Fibroblast of skin of back (primary cell): ENCODE measurements at places on chromosomes 5 and 9.

DNA sequence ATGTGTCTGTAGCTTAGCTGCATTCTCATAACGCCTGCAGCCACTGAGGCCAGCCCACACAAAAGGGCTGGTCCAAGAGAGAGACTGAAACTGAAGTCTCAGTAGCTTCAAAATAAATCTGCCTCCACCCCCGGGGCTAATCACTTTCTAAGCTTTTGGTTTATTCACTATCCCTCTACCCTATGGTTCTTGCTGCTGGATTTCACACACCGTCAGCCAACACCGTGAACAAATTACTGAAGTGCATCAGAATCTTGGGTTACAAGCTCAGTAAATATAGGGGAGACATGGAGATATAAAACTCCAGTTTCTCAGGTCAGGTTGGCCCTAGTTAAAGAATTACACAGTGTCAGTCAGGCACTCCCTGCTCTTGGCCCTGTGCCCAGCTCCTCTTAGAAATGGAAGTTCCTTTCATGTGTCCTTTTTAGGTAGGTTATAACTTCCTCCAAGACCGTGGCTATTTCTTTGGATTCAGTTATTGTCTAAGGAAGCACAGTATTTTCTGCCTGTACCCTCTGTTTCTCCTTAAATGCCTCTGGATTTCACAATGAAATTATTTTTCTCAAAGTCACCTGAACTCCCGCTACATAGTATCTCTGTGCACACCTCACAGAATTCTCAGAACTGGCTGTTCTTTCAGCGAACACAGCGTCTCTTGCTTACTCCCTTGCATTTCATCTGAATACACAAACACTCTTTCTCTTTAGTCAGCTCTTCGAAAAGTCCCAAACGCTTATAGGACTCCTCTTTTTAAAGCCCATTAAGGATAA lies 112.5 kb downstream of the FAM174A start:
- no peak for DNase-seq

GRCh38 chr5:19462019-19462418 lies 526.0 kb downstream of the CDH18 start:
- no peak for DNase-seq

GRCh38 chr5:59003641-59004040 lies 420.8 kb downstream of the RAB3C start:
- no peak for DNase-seq

- no peak for DNase-seq
These were observed 208.5 kb downstream of the TMEM161B start for GRCh38 chr5:88060194-88060593.

DNA sequence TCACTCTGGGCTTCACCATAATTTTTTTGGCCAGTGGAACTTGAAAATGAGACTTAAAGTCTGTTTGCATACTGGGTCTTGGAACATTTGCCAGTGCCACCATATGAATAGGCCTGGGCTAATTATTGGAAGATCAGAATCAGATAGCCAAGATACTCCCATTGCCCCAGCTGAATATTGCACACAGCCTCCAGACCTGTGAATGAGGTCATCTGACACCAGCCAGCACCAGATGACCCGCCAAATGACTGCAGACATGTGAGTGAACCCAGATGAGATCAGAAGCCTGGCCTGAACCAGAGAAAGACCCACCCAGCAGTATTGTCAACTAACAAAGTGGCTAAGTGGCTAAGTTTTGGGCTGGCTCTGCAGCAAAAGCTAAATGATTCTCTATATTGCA lies 220.5 kb upstream of the MPDZ start:
- DNase-seq = no peak

GRCh38 chr5:149438711-149439132 lies 59.6 kb upstream of the IL17B start:
- no peak for DNase-seq

GRCh38 chr5:94361161-94361560 lies 257.2 kb downstream of the KIAA0825 start:
- peak; percentile 6 for DNase-seq

GRCh38 chr5:122498163-122498562 lies 186.1 kb downstream of the SNCAIP start:
- peak; percentile 42 for DNase-seq

GRCh38 chr5:151239237-151239861 lies 13.6 kb upstream of the GM2A start:
- peak; percentile 65 for DNase-seq

- peak; percentile 40 for DNase-seq
These were observed 55.8 kb downstream of the PHAX start for GRCh38 chr5:126656401-126657007.

DNA sequence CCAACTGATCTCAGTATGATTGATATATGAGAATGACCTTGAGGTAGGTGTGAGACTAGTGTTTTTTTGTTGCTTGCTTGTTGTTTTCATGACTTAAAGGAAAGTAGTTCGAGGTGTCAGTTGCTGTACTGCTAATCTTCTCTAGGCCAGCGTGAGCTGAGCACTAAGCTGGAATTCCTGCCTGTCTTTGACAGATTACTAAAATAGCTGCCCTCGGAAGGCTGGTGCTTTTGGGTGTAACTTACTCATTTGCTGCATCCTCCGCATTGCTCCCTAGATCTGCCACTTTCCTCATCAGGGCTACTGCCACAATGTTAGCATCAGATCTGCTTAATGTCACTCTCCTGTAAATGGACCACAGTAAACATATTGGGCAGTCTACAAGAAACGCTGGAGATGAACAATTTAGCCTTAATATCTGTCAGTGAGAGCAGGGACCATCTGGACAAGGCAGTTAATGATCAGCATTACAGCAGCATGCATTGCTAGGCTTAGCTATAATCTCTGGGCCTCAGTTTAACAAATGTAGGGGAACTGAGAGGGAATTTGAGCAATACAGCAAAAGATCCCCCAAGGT lies 106.6 kb upstream of the CDH6 start:
- DNase-seq = no peak

GRCh38 chr5:78604689-78605285 lies 43.8 kb downstream of the LHFPL2 start:
- DNase-seq = no peak

DNA sequence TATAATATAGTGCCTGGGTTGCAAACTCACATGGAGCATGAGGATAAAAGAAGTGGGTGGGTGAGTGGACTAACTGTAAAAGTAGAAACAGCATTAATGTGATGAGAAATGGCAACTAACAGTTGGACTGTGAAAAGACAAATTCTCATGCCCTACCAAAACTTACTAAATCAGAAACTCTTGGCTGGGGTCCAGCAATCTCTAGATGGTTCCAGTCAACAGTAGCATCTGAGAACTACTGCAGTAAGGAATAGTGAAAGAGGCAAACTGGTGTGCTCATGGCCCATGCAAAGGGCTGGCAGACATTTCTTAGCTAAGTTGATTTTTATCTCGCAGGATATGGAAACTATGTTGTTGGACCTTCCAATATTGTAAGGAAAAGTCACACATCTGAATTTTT lies 150.3 kb downstream of the PIK3R1 start:
- no peak for DNase-seq

GRCh38 chr5:157477814-157478494 lies 17.9 kb downstream of the NIPAL4 start:
- no peak for DNase-seq

DNA sequence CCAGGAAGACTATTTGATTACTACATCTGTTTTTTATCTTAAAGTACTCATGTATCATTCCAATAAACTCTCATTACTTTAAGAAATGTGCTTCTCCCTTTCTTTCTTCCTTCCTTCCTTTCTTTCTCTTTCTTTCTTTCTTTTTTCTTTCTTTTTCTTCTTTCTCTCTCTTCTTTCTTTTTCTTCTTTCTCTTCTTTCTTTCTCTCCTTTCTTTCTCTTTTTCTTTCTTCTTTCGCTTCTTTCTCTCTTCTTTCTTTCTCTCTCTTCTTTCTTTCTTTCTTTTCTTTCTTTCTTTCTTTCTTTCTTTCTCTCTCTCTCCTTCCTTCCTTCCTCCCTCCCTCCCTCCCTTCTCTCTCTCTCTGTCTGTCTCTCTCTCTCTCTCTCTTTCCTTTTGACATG lies 298.6 kb upstream of the ANKH start:
- no peak for DNase-seq

DNA sequence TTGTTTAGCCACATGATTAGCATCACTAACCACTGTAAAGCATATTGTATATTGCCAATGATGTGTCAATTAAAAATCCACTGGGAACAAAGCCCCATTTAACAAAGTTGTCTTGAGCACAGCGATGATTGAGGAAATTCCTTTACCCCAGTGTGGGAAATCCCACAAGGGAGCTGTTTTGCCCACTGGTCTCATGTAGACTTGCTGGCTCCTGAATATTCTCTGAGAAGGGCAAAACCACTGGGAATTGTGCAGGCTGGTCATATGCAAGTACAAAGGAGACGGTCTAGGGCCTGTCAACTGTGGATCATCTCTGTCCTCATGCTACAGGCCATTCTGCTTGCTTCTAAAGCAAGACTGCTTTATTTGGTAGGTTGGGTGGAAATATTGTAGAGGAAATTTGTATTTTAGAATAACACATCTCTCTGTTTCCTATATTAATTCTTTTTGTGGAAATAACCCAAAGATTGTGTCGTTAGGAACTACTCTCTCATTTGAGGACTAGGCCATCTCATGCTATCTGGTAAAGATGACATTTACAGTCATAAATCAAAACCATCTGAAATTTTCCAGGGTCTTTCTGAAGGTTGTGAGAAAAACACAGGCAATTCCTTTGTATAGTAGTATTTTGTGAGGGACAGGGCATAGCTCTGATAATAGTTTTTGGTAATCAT lies 60.2 kb downstream of the PARP8 start:
- DNase-seq = no peak

DNA sequence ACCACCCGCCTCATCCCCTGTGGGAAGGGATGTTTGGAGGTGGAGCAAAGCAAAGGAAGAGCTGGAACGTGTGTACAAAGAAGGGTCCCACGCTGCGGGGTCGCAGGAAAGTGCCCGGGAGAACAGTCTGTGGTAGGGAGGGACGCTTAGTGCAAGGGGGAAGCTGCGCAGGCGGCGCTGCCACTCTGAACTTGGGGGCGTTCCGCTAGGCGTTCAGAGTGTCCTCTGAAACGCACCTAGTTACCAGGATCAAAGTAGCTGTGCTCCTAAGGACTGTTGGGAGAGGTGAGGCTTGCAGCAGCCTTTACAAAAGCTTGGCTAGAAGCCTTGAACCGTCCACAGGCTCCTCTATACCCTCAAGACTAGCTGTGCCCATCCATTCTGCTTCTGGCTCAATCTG lies 29.3 kb upstream of the PDE8B start:
- no peak for DNase-seq

DNA sequence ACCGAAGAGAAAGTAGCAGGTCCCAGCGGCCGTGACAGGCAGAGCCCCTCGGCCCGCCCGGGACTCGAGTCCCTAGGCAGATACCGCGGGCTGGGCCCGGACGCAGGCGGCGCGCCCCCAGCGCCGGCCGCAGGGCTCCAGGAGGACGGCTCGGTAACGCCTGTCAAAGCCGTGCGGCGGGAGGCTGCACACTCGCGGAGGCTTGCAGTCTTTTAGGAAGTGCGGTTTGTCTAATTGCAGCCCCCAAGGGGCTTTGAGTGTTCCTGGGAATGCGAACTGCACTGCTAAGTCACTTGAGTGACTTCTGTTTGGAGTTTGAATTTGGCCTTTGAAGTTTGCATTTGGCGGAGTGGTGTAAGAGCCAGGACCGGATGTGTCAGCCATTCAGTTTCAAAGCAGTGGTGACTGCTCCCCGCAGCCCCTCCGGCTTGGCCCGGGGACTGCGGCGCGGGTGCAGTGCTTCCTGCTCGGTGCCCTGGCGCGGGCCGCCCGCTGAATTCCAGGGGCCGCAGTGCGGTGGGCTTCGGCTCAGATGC lies 1.3 kb downstream of the MAP3K1 start:
- DNase-seq = peak; percentile 74

DNA sequence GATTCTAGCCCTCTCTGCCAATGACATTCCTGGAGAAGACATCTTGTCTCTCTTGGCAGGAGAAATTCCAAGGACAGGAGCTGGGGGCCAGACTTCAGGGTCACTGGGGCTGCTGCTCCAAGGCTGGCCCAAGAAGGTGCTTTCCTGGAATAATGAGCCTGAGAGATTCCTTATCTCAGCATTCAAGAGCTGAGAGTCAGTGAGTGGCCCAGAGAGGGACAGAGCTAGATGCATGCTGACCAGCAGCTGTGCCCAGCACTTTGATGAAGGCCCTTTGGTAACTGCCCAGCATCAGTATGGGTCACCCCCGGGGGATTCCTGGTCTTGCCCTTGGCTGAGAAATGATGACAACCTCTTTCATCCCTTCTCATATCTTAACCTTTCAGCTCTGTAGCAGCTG lies 47.7 kb upstream of the CTNNA1 start:
- DNase-seq = no peak

GRCh38 chr5:91484662-91485061 lies 101.5 kb upstream of the ARRDC3 start:
- peak; percentile 66 for DNase-seq

- DNase-seq = no peak
These were observed 29.3 kb downstream of the CYFIP2 start for GRCh38 chr5:157295247-157295646.

DNA sequence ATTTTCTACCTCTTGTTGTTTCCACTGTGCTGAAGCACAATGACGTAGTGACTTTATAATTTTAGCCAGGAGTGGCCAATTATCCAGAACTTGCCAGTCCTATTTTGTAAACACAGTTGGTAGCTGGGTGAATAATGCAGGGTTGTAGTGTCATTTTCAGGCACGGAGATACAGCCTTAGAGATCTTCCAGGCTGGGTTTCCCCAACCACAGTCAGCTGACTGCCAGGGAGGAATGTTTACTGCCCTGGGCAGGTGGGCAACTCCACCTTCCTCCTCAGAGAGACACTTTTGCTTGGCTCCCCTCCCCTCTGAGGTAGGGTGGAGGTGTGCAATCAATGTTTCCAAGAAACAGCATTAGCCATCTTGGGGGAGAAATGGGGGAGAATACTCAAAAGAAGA lies 228.1 kb upstream of the NR4A3 start:
- DNase-seq = no peak

GRCh38 chr5:73867345-73868335 lies 241.6 kb downstream of the ARHGEF28 start:
- peak; percentile 38 for DNase-seq

DNA sequence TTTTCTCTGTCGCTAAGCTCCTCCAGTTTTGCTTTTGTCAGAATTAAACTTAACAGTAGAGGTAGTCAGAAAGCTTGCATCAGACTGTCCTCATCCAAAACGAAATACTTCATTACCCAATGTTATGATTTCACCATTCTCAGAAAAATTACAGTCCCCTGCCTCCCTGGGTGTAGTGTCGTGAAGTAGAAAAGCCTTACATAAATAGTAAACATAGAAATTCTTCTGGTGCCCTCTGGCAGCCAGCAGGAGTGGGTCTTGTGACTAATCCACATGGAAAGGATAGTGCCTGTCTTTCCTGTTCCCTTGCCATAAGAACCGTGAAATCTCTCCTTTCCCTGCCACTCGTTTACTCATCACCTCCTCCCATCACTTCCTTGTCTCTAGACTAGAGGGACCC lies 230.6 kb downstream of the GNA14 start:
- DNase-seq = peak; percentile 63

- DNase-seq = no peak
These were observed 11.0 kb upstream of the FAM81B start for GRCh38 chr5:95380103-95380628.

DNA sequence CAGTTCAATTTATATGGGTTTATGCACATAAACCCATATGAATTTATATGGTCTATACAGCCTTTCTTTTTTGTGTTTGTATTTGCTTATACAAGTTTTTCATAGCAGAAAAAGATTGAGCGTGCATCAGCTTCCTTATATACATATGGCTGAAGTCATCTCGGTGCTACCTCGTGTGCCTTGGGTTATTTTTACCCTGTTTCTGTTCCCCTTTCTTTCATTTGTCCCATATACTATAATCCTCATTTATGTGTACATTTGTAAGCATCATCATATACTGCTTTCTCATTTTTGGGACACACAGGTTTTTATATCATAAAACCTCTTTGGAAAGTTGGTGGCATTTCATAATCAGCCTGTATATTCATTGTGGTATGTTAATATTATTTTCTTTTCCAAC lies 107.8 kb upstream of the ADAMTSL1 start:
- DNase-seq = no peak
